ENCODE measurements at places on chromosomes 5 and 9.

- no peak for DNase-seq
Measured at GRCh38 chr9:20591223-20591622, 31.1 kb downstream of the MLLT3 start.

DNA sequence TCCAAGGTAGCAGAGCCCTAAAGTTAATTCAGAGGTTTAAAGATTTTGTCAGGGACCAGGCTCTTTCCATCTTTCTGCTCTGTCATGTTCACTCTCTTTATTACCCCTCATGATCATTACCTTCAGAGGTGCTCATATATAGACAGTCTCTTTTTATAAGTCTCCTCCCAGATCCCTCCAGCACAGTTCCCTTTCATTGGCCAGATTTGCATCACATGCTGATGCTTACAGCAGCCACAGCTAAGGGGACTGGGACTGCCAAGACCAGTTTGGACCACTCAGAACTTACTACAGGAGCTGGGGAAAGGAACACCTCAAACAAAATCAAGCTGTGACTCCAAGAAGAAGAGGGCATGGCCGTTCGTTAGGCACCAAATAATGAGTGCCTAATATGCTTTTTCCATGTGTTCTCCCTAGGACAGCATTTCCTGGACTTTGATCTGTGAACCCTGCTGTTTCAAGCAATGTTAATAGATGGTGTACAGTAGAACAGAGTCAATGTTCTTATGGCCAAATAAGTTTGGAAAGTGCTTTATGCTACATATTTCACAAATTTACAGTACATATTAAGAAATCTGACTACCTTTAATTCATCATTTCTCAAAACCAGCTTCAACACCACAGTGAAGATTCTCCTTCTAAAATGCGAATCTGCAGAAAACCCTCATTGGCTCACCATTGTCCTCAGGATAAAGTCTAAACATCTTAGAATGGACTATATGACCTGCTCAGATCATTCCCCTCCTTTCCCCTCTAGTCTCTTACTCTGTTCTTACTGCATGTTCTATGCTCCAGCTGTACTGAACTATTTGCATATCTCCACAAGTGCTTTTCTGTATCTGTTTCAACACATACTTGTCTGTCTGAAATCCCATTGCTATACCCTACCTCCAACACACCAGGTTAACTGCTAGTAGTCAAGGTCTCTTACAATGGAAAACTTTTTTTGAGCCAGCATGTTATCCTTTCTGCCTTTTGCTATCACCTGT lies 3.4 kb downstream of the C5orf58 start:
- DNase-seq: no peak

DNA sequence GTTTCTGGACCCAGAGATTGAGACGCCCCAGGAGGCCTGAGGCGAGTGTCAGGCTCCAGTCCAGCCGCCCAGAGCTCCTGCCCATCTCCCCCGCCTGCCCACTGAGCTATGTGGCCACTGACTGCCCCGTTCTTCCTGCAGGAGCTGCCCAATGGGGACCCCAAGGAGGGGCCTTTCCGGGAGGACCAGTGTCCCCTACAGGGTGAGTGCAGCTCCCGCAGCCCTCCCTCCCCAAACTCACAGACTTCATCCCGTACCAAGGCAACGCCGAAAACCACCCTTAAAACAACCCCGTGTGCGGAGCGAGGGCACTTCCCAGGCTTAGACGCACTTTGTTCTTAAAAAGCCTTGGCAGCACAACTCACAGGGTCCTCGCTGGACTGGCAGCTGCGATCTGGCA lies 23.4 kb downstream of the NKD2 start:
- no peak for DNase-seq

GRCh38 chr5:125310749-125311148 lies 564.3 kb upstream of the ZNF608 start:
- DNase-seq: no peak

GRCh38 chr5:119343766-119344165 lies 12.1 kb upstream of the TNFAIP8 start:
- no peak for DNase-seq

GRCh38 chr5:79806741-79807140 lies 117.1 kb downstream of the CMYA5 start:
- no peak for DNase-seq

DNA sequence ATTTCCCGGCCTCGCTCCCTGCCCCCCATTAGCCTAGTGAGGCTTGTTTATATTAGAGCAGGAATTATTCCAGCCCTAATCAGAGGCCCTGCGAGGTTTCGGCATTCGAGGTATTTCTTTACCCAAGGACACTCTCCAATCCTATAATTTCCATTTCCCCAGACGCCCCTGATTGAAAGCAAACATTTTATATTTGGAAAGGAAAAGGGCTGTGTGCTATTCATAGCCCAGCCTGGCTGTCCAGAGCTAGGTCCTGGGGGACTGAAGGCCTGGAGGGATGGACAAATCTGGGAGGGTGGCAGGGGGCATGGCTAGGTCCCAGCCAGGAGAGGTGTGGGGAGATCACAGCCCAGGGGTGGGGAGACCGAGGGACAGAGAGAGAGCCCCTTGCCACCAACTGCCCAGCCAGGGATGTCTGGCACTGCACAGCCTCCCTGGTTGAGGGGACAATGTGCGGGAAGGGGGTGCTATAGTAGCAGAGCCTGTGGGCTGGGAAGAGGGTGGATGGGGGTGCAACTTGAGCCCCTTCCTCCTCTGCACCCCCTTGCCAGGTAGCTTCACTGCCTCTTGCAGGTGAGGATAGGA lies 125.1 kb downstream of the BARX1 start:
- DNase-seq: no peak

DNA sequence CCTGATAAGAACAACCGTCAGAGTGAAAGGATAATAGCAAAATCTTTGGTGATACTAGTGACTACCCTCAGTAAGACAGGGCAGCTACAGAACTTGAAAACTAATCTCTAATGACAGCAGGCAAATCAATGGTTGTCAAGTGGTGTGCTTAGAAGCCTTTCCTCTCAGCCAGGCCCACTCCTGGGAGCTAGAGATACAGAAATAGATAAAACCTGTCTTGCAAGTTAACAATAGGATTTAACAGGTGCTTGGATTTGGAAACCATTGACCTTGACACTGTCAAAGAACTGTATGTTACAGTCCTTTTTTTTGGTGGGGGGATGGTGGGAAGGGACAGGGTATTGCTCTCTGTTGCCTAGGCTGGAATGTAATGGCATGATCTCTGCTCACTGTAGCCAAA lies 118.6 kb downstream of the BASP1 start:
- DNase-seq: no peak

All from NCI-H1694 (cell line).